Liver (tissue), 10 donors: ENCODE measurements at places on chromosomes 1 and 21. TPM values are rescaled to one million over a fixed set of nuclear protein-coding genes. Genes with fewer than 3 reads are reported as not detected.

DNA sequence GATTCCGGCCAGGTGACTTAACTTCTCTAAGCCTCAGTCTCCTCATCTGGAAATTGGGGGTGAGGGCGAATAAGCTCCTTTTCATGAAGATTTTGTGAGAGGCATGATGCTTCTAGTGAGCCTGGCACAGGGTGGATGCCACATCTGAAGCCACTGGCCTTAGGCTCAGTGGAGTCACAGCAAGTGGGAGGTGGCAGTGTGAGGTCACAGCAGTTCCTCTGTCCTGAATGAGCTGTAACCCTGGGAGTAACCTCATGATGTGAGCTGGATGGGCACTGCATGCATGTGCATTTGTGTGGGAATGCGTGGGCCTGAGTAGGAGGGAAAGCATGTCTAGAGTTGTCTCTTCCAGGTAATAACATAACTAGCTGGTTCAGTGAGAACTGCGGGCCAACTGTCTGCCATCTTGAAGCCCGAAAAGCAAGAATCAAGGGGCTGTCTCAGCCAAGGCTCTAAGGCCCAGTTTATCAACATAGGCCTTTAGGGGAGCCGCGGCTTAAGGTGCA is 27.0 kb upstream of the HTR1D start:
- DNase-seq: no peak

GRCh38 chr21:45292399-45293219 is 4.9 kb upstream of the POFUT2 start:
- DNase-seq: peak; percentile 82

DNA sequence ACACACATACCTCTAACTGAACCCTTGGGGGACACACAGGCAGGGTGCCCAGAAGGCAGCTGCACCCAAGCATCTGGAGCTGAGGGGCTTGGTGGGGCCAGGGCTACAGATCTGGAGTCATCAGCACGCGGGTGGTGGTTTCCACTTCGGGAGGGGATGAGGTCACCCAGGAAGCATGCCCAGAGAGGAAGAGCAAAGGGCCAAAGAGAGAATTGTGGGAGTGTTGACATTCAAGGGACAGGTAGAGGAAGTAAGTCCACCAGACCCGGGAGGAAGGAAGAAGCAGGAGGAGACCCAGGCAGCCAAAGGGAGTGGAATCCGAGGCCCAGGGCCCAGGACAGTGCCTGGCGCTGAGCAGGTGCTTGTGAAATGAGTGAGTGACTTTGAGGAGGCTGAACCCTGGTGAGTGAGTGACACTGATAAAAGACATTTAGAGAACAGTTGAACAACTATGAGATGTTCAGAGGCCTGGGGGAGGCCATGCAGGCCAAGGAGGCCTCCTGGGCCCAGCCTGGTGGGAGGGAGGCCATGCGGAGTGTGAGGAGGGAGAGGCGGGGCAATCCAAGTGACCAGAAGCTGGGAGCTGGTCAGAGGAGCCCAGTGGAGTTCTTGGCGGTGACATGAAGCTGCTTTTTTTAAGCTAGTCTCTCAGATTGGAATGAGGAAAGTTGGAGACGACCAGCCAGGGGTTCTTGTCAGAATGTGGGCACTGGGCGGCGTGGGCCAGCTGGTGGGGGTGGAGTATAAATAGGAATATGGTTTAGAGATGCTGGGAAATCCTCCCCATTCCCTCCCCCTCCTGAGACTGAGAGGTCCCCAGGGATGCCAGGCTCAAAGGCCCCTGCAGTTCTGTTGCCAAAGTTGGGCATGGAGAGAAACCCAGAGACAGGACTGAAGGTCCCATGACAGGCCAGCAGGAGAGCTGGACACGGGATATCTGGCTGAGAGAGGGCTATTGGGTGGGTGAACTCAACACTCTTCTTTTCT is 7.9 kb downstream of the CDK18 start:
- DNase-seq: no peak

DNA sequence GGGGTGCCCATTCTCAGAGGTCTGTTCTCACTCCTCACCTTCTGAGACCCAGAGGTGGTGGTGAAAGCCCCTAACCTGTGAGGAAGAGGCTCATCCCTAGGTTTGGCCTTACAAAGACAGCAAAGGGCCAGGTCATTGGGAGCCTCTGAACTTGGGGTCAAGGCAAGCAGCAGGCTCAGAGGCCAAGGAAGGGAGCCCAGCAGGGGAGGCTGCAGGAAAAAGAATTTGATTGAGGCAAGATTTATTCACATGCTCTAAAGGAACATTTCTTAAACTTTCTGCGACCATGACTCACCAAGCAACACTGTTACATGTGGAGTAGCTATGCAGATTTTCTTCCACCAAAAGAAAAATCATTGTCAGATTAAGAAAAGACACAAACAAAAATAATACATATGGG is 132.5 kb upstream of the SYT6 start:
- no peak for DNase-seq

DNA sequence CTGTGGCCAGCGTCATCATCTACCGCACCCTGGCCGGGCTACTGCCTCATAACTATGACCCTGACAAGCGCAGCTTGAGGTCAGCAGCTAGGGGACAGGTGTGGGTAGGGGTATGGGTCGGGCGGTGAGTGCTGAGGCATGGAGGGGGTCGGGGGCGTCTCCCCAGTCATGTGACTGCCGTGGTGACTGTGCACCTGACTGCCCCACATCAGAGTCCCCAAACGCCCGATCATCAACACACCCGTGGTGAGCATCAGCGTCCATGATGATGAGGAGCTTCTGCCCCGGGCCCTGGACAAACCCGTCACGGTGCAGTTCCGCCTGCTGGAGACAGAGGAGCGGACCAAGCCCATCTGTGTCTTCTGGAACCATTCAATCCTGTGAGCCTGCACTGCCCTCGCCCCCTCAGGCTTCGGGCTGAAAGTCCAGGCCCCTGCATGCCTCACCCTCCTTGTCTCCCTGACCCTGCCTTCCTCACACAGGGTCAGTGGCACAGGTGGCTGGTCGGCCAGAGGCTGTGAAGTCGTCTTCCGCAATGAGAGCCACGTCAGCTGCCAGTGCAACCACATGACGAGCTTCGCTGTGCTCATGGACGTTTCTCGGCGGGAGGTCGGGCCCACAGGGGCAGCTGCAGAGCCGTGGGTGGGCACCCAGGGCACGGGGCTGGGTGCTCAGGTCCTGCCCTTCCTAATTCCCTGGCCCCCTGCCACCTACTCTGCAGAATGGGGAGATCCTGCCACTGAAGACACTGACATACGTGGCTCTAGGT is 13.5 kb downstream of the PSRC1 start:
- DNase-seq: no peak

DNA sequence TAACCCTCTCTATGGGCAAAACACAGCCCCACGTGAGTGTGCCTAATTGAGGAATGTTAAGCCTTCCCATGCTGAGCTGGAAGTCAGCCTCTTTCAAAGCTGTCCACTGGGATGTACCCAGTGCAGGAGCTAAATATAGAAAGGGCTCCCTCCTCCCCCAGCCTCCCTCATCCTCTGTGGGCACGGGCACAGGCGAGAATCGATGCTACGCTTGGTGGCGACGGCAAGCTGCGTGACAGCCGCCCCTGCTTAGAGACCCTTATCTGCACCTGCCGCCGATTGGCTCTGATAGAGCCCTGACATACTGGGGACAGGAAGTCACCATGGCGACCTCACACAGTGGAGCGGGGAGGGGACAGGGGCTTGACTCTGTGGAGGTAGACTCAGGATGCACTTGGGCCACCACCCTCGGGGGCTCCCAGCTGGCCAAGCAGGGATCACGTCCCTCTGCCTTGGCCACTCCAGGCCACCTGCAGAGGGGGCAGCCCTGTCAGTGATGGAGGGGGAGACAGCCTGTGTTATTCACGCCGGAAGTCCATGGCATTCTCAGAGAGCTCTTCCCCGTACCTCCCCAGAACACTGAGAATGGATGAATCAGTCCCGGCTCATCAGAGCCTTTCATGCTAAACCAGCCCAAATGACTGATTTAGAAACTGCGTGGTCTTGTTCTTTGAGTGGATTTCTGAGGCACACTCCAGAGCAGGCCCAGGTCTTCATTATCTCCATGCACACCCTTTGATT is 84.8 kb downstream of the KCND3 start:
- DNase-seq: no peak

DNA sequence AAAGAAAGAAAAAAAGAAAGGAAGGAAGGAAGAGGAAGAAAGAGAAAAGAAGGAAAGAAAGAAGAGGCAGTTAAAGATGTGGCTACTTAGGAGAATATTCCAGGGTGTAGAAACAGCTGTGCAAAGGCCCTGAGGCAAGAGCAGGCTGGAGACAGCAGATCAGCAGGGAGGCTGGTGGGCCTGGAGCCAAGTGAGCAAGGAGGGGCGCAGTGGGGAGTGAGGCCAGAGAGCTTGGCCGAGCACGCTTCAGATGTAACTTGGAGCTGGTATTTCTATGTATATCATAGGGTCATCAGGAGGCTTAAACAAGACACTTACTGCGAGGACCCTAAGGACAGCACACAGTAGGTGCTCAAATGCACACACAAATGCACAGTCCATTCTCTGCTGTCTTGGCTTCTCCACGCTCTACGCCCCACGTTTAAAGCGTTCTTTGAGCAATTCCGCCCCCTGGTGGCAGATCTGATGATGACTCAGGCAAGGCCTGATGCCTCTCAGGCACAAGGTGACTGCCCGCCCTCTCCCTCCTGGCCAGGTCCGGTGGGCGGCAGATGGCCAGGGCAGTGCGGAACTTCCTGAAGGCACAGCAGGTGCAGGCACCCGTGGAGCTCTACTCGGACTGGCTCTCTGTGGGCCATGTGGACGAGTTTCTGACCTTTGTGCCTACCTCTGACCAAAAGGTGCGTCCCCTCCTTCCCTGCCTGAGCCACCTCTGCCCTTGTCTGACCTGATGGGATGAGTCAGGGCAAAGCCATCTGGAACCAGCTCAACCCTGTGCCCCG is 11.9 kb upstream of the PADI3 start:
- DNase-seq: peak; percentile 86

The IL12RB2 gene
- 1.3 TPM for total RNA-seq

The COL8A2 gene
- 0.37 TPM for total RNA-seq

The S100A8 gene
- total RNA-seq: 38.4 TPM
